ENCODE measurements at places on chromosomes 5 and 9.

DNA sequence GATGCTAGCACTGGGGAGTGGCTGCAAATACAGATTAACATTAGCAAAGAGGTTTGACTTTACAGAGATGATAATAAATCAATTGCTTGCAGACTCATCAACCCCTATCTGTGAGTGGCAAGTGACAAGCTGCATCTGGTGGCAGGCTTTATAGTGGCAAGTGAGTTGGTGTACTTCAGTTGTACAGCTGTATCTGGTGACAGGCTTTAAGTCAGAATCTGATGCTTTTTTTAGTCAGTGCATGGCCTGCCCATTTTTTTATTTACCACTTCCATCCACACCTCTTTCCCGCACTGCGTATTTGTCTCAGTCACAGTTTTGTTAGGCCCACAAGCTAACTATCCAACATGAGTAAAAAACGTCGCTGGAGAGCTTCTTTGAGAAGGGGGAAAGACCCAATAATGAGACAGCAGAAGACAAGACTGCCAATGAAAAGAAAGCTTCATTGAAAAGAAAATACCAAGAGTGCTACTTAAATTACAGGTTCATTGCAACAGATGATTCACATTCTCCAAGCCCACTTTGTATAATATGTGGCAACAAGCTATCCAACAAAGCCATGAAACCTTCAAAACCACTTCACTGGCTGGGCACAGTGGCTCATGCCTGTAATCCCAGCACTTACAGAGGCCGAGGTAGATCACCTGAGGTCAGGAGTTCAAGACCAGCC lies 23.1 kb downstream of the ANP32B start:
- DNase-seq = no peak
- no peaks in the 10 kb centered on the region for H3K4me1 ChIP-seq
- no peaks in the 10 kb centered on the region for H3K27me3 ChIP-seq

- H3K4me1 ChIP-seq = no peaks in the 10 kb centered on the region
- no peak for DNase-seq
- no peak overlapping the region for H3K4me3 ChIP-seq
These were observed 396.6 kb upstream of the ZNF608 start for GRCh38 chr5:125143011-125143410.

DNA sequence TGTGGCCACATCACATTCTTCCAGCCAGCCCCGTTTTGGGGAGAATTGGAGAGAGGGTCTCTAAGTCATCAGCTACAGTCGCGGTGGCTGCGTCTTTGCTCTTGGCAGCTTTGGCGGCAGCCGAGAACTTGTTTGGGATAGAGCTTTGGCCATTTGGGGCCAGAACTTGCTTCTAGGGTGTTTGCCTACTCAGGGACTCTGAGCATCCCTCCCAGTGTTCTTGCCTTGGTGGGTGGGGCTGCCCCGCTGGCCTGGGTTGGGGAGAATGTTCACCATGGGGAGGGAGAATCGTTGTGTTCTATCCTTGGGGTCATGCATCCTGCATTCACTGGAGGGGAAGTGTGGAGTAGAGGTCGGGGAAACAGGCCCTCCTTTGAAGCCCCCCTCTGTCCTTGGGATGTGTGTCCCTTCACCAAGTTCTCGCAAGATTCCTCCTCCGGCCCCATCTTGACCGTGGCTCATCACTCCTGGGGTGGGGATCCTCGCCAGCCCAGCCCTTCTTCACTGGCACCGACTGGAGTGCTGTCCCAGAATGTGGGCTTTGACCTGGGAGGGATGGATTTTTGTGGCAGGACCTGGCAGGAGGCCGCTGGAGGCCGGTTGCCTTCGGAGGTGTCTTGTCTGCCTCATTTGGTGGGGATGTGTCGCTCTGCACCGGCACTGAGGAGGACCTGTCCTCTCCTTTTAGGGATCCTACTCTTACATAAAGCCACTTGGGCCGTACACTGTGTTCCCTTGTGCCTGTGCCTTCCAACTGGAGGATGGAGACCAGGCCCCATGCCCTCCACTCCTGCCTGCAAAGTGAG lies 3.5 kb downstream of the PHF2 start:
- H3K4me3 ChIP-seq = peak overlapping the region; percentile 65
- H3K36me3 ChIP-seq = no peaks in the 10 kb centered on the region
- H3K4me1 ChIP-seq = peaks cover 64% of the 10 kb centered on the region

DNA sequence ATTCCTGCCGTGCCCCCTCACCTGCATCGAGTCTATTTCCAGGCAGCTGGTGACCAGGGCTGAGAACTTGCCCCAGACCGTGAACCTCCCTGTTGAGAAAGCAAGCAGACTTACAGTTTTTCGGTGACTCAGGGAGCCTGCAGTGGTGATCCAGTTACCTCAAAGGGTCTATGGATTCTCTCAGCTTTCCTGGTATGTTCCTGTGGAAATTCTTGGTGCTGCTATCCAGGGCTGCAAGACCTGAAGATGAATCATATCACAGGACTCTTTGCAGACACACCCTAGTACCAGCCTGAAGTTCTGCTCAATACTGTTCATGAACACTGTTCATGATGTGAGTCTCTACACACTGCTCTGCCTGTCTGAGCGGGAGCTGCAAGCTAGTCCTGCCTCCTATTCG lies 154.7 kb downstream of the WDR70 start:
- no peaks in the 10 kb centered on the region for H3K27me3 ChIP-seq
- no peaks in the 10 kb centered on the region for H3K4me1 ChIP-seq
- no peak for DNase-seq
- no peak overlapping the region for H3K27ac ChIP-seq

- no peak overlapping the region for H3K4me3 ChIP-seq
- H3K4me1 ChIP-seq = peaks cover 17% of the 10 kb centered on the region
- peak; percentile 3 for DNase-seq
- no peak overlapping the region for H3K27ac ChIP-seq
These were observed 196.7 kb downstream of the WDR70 start for GRCh38 chr5:37575541-37576489.

DNA sequence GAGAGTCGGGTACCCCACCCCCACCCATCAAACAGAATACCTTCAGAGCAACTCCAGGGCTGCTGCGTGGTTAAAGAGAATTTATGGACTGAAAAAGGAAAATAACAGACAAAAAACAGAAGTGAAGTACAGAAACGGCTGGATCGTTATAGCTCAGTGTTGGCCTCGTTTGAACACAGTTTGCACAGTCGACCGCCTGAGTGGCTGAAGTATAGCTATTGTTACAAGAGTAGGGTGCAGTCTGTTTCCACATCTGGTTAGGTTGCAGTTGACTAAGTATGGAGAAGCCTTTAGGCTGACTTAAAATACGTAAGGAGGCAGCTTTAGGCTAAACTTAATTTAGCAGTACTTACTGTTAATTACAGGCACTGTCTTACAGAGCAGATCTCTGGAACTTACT lies 121.2 kb downstream of the GCNT1 start:
- H3K27ac ChIP-seq = no peak overlapping the region
- H3K4me1 ChIP-seq = no peaks in the 10 kb centered on the region
- no peaks in the 10 kb centered on the region for H3K36me3 ChIP-seq
- no peak for DNase-seq

DNA sequence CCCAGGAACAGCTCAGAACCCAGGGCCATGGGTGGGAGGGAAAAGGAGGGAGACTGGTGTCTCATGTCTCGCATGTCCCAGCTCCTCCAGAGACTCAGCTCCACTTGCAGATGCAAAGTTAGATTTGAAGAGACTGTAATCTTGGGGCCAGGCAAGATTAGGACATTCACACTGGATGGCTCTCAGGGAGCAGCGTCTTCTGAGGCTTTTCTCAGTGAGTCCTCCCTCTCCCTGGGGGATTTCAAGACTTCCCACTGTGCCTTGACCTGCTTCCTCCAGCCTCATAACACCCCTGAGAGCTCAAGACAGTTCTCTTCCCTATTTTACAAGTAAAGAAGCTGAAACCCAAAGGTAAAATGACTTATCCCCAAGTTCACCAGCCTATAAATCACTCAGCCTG lies 10.5 kb upstream of the TCOF1 start:
- no peak overlapping the region for H3K27ac ChIP-seq
- H3K36me3 ChIP-seq = no peaks in the 10 kb centered on the region
- no peak overlapping the region for H3K4me3 ChIP-seq
- DNase-seq = no peak
- peaks cover 58% of the 10 kb centered on the region for H3K4me1 ChIP-seq

DNA sequence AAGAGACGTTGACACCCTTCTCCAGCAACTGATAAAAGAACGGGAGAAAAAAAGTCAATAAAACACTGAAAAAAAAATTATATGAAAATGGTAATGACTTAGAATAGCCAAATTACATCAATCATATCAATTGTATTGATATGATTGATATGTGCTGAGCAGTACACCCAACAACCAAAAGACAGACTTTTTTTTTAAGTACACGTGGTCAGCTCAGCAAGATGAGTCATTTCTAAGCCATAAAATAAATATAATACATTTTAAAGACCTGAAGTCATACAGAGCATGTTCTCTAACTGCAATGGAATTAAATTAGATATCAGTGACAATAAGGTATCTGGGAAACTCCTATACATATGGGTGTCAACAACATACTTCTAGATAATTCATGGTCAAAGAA lies 30.9 kb upstream of the OLFM1 start:
- no peak overlapping the region for H3K4me3 ChIP-seq
- H3K27ac ChIP-seq = no peak overlapping the region
- H3K4me1 ChIP-seq = no peaks in the 10 kb centered on the region

- no peaks in the 10 kb centered on the region for H3K27me3 ChIP-seq
- no peaks in the 10 kb centered on the region for H3K4me1 ChIP-seq
- no peak overlapping the region for H3K27ac ChIP-seq
- no peaks in the 10 kb centered on the region for H3K36me3 ChIP-seq
- H3K4me3 ChIP-seq = no peak overlapping the region
- no peak for DNase-seq
These were observed 449.4 kb downstream of the RASEF start for GRCh38 chr9:82613498-82613897.

Measured in HepG2 (cell line).